C1 segment of cervical spinal cord (tissue), 14 donors: ENCODE measurements at places on chromosomes 1 and 21.

DNA sequence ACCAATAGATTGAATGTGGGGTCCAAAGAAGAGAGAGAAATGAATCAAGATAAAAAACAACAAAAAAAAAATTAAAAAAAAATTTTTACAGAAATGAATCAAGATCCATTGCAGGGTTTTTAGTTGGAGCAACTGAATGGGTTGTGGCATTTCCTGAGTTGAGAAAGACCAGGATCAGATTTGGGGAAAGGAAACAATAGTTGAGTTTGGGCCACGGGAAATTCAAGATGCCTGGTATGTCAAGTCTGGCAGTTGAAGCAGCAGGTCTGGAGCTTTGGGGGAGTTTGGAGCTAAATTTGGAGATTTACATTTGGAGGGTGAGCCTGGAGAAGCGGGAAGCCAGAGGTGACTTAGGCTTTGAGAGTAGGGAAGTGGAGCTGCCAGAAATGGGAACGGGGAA, 22.6 kb downstream of the ATP8B2 start:
- DNase-seq = no peak

DNA sequence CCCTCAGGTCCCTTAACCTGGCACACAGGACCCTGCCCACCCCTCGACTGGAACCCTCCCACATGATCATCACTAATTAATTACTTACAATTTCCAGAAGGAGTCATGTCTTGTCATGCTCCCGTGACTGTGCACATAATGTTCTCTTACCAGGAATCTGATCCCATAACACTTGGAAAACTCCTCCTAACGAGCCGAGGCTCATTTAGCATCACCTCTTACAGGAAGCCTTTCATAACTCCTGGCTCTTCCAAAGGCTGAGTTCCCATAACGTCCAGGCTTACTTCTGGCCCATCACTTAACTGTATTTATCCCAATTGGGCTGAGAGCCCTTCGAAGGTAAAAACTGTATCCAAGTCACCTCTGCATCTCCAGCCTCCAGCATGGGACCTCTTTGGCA, 147.9 kb upstream of the JUN start:
- DNase-seq = no peak

- DNase-seq = no peak
Measured at GRCh38 chr1:20732071-20732587, 374 bp downstream of the SH2D5 start.

DNA sequence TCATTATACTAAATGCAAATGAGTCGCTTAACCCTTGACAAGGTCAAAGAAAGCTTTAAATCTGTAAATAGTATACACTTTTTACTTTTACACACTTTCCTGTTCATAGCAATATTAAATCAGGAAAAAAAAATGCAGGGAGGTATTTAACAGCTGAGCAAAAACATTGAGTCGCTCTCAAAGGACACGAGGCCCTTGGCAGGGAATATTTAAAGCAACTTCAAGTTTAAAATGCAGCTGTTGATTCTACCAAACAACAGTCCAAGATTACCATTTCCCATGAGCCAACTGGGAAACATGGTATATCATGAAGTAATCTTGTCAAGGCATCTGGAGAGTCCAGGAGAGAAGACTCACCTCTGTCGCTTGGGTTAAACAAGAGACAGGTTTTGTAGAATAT, 62.7 kb downstream of the CAPN2 start:
- DNase-seq = no peak

GRCh38 chr1:45908611-45909140, 105.3 kb downstream of the MAST2 start:
- DNase-seq = no peak

DNA sequence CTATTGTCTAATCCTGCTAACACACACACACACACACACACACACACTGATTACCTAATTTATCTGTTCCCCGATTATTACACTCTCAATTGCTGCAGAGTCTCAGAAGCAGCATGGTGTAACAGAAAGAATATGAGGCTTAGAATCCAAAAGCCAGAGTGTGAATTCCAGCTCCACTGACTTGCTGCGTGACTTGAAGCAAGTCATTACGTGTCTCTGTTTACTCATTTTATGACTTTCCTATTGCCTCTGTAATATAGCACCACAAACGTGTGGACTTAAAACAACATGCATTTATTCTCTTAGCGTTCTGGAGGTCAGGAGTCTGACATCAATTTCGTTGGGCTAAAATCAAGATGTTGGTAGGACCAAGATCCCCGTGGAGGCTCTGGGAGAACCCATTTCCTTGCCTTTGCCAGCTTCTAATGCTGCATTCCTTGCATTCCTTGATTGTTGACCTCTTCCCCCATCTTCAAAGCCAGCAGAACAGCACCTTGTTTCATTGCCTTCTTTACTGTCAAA, 55.9 kb upstream of the ATP5PO start:
- no peak for DNase-seq

- DNase-seq = no peak
Measured at GRCh38 chr1:200670242-200671118, 773 bp upstream of the DDX59 start.

DNA sequence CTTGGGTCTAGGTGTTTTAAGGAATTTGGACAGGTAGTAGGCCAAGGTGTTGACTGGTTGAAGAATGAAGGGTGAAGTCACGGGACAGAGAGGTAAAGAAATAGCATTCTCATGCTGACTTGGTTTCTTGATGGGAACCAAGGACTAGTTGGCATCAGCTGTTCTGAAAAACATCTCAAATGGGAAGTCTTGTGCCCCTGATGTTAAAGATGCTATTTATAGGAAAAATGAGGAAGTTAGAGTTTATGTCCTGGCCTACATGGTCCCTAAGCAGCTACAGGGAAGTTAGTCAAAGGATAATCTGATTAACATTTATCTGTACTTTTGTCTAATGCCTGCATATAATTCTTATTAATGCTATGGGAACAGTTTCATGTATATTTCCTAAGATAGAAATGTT, 262.4 kb downstream of the HHIPL2 start:
- no peak for DNase-seq

- DNase-seq = no peak
Measured at GRCh38 chr1:100799548-100799947, 80.0 kb downstream of the VCAM1 start.
